Activated naive CD4-positive, alpha-beta T cell treated with anti-CD3 and anti-CD28 coated beads, Interleukin-2, amount 50 U/mL, for 72 hours (primary cell): ENCODE measurements at places on chromosomes 6 and 20.

- DNase-seq, result no peak
Measured at GRCh38 chr6:159833997-159834603, 34.0 kb downstream of the PNLDC1 start.

DNA sequence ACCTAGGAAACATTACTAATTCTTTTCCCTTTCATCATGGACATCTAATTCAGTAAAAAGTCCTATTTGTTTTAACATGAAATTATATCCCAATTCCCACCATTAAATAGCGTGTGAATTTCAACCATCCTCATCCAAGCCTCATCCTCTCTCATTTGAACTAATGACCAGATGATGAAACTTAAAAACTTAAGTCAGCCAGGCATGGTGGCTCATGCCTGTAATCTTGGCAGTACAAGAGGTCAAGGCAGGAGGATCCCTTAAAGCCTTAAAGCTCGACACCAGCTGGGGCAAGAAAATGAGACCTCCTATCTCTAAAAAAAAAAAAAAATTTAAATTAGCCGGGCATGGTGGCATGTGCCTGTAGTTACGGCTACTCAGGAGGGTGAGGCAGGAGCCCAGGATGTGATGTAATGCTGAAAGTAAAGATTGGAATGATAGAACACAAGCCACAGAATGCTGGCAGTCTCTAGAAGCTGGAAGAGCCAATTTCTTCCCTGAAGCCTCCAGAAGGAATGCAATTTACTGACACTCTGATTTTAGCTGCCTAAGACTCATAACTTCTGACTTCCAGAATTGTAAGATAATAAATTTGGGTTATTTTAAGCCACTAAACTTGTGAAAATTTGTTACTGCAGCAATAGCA is 27.1 kb upstream of the HAO1 start:
- no peak for DNase-seq

DNA sequence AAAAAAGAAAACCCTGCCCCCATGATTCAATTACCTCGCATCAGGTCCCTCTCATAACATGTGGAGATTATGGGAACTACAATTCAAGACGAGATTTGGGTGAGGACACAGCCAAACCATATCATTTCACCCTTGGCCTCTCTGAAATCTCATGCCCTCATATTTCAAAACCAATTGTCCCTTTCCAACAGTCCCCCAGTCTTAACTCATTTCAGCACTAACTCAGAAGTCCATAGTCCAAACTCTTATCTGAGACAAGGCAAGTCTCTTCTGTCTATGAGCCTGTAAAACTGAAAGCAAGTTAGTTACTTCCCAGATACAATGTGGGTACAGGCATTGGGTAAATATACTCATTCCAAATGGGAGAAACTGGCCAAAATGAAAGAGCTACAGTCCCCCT is 536.1 kb downstream of the MEI4 start:
- no peak for DNase-seq

GRCh38 chr6:150032598-150032997 is 7.3 kb upstream of the RAET1L start:
- DNase-seq, result no peak

- peak; percentile 88 for DNase-seq
Measured at GRCh38 chr6:34182751-34183531, 37.1 kb upstream of the GRM4 start.

- no peak for DNase-seq
Measured at GRCh38 chr20:1804554-1804956, 90.7 kb upstream of the SIRPA start.

GRCh38 chr6:81906709-81907204 is 154.3 kb upstream of the TENT5A start:
- DNase-seq, result no peak

DNA sequence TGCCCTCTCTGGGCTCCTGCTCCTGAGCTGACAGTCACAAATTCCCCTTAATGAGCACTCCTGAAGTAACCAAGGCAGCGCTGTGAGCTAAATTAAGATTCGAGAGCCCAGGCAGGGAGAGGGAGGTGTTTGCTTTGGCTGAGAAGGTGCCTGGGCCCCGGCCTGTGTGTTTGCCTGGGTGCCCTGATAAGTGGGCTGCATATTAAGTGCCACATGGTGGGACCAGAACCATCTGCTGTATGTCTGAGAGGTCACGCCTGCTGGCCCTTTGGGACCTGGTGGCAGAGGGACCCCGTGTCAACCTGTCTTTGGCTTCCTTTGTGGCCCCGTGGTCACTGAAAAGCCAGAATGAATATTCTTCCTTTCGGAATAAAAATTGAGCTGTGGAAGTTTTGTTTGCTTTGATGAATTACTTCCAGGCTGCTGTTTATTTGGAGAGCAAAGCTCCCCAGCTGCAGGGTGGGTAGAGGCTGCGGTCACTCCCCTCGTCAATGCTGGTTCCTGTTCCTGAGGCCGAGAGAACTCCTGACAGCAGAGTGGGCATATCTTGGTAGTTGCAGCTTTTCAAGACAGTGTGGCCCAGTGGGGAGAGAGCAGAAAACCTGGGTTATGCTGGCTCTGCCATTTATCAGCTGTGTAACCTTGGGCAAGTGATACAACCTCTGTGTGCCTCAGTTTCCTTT is 17.5 kb upstream of the KCNK16 start:
- DNase-seq, result no peak

DNA sequence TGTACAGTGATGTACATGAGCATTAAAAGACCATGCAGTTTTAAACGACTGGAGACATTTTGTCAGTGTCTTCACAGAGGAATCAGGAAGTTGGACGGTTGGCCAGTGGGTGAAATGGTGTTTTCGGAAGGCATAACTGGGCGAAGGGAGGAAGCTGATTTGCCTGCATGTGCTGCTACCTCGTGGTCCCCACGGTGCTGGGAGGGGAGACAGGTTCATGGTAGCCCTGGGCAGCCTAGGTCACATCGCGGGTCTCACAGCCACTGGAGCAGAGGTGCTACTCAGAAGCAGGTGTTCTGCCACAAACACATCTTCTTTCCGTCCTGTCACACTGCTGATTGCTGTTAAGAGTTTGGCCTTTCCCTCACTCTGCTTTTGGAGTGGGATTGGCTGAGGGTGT is 35.2 kb downstream of the HIVEP1 start:
- no peak for DNase-seq

- DNase-seq, result peak; percentile 12
Measured at GRCh38 chr6:53647462-53648094, 18.0 kb downstream of the KLHL31 start.

DNA sequence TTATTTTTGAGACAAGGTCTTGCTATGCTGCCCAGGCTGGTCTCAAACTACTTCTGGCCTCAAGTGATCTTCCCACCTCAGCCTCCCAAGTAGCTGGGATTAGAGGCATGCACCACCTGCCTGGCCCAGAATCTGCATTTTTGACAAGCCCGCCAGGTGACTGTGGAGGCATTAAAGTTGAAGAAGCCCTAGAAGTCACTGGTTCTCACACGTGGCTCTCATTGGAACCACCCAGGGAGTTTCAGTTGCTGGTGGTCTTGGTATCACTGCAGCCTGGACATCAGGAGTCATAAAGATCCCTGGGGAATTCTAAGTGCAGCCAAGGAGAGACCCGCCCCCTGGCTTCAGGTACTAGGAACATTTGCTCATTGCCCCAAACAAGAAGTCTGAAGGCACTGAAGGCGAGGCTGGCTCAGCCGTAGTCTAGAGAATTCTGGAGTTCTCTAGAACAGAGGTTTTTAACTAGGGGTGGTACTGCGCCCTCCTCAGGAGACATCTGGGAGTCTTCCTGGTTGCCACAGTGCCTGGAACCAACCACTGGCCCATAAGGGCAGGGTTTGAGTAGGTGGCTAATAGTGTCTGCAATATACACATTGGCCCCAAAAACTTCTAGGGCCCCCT is 182.8 kb downstream of the ZMYND8 start:
- no peak for DNase-seq
